Gastrocnemius medialis (tissue), 4 donors: ENCODE measurements at places on chromosomes 1 and 21. TPM values are rescaled to one million over a fixed set of nuclear protein-coding genes. Genes with fewer than 3 reads are reported as not detected.

GRCh38 chr1:43442756-43443155 lies 11.0 kb downstream of the HYI start:
- no peak for DNase-seq
- H3K27me3 ChIP-seq, result no peaks in the 10 kb centered on the region
- no peaks in the 10 kb centered on the region for H3K4me1 ChIP-seq
- H3K27ac ChIP-seq, result no peak overlapping the region
- no peak overlapping the region for H3K4me3 ChIP-seq

- H3K4me3 ChIP-seq, result no peak overlapping the region
- H3K36me3 ChIP-seq, result no peaks in the 10 kb centered on the region
- no peak for DNase-seq
- no peak overlapping the region for H3K27ac ChIP-seq
- peaks cover 20% of the 10 kb centered on the region for H3K4me1 ChIP-seq
Observed at GRCh38 chr1:20834780-20835179, 47.7 kb upstream of the HP1BP3 start.

DNA sequence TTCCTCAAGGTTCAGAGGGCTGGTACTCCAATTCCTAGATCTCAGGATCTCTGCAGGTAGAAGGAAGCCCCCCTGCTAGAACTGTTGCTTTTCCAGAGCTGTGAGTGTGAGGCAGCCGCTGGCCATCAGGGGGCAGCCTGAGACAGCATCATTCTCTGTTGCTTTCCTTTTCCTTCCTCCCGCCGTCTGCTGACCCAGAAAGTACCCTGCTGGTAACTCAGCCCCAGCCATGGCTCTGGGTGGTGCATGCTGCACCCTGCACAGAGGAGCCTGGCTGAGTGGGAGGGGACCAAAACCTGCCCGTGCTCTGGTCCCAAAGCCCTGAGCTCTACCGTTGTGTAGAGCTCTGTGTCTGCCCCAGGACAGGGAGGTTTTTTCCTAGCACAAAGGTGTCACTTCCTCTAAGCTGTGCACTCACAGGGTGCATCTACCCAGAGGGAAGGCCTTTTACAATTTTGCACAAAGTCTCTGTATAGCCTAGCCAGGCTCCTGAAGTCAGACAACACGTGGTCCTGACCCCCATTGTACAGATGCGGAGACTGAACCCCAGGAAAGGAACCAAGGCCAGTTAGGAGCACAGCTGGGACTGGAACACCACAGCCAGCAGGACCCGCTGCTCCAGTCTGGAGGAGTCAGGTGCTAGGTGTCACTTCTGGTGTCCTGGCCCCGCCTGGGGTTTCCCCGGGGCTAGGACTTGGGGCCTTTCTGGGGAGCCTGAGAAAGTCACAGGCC lies 5.6 kb upstream of the FAM131C start:
- no peaks in the 10 kb centered on the region for H3K27me3 ChIP-seq
- H3K27ac ChIP-seq, result no peak overlapping the region
- DNase-seq, result peak; percentile 39
- no peaks in the 10 kb centered on the region for H3K36me3 ChIP-seq
- peak overlapping the region; percentile 47 for H3K4me3 ChIP-seq

PRAMEF14 gene
- total RNA-seq, result not detected

TFAP2E gene
- total RNA-seq, result not detected

GRCh38 chr1:27350663-27351540 lies 9.1 kb downstream of the SYTL1 start:
- H3K36me3 ChIP-seq, result no peaks in the 10 kb centered on the region
- no peak for DNase-seq
- H3K4me1 ChIP-seq, result peaks cover 22% of the 10 kb centered on the region
- peaks cover 30% of the 10 kb centered on the region for H3K27me3 ChIP-seq
- no peak overlapping the region for H3K27ac ChIP-seq

PRR9 gene
- not detected for total RNA-seq

WNT4 gene
- total RNA-seq, result 1.1 TPM

NPR1 gene
- 7.1 TPM for total RNA-seq

KRTAP12-2 gene
- not detected for total RNA-seq

CDA gene
- 1.3 TPM for total RNA-seq

EPHX1 gene
- total RNA-seq, result 155 TPM

DNA sequence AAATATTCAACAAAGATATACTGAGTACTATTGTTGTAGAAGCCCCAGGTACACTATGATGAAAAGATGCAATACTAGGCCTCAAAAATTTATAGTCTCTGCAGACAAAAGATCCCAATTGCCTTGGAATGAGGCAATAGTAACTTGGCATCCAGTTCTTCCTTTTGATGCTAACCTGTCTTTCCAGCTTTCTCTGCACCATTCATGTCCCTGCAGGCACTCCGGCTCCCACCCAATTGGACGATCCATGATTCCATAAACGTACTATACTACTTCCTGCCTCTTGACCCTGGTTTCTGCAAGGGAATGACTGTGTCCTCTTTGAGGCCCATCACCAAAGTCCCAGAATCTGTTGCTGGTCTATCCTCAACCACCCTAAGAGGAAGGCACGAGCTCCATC lies 8.0 kb upstream of the TAGLN2 start:
- no peaks in the 10 kb centered on the region for H3K36me3 ChIP-seq
- no peak overlapping the region for H3K4me3 ChIP-seq
- H3K27me3 ChIP-seq, result no peaks in the 10 kb centered on the region
- H3K4me1 ChIP-seq, result no peaks in the 10 kb centered on the region
- no peak for DNase-seq

PIGC gene
- total RNA-seq, result 13.7 TPM
